ENCODE measurements at places on chromosomes 6 and 20.

- DNase-seq: no peak
These were observed 466.3 kb downstream of the CD83 start for GRCh38 chr6:14583826-14584225.

GRCh38 chr20:59322585-59323454, 22.4 kb downstream of the EDN3 start:
- no peak for DNase-seq

DNA sequence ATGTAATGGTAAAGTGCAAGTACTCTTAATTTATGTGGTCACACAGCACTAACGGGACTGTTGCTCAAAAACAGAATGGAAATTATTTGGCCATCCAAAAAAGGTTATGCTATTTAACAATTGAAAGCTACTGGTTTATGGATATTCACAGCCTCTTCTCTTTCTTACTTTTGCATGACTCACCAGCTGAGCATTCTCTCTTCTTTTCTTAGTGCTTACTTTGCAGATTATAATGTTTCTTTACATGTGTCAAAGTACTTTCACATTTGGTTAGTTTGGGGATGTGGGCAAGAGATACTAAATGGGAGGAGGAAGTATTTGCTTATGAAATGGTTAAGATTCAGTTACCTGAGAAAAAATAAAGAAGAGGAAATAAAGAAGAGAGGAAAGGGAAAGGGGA, 610.5 kb downstream of the HTR1B start:
- no peak for DNase-seq

GRCh38 chr20:16434062-16434664, 139.1 kb downstream of the KIF16B start:
- peak; percentile 84 for DNase-seq

DNA sequence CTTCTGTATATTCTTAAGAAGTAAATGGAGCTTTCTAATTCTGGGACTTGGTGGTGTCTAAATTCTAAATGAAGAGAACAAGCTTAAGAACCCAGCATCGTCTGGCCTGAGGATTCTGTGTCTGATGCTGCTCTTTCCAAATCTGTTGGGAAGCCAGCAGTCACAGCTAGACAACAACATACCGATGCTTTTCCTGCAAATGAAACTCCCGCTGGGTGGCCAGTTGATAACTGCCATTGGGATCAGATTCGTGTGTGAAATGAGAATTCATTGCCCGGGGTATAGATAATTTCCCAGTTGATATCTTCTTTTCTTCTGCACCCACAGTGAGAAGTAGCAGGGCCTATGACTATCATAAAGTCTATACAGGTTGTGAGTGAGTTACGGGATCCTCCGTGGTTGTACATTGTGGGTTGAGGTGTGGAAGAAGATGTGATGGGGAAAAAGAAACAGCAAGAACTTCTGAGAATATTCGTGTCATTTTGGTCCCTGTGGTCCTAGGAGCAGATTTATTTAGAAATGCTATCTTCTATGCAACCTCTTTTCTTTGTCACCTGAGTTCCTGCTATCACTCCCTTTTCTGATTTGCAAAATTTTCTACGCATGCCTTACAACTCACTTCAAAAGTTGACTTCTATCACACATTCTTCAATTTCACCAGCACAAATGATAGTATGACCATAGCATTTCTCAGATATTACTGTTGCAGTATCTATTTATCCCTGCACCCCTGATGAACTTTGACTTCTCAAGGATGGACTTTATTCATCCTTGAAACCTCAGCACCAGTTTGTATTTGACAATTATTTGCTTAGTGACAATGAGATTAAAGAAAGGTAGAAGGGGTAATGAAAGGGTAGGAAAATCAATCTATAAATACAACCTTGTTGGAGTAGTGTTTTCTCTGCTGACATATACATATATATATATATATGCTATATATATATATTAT, 10.4 kb downstream of the NOX3 start:
- DNase-seq: no peak

DNA sequence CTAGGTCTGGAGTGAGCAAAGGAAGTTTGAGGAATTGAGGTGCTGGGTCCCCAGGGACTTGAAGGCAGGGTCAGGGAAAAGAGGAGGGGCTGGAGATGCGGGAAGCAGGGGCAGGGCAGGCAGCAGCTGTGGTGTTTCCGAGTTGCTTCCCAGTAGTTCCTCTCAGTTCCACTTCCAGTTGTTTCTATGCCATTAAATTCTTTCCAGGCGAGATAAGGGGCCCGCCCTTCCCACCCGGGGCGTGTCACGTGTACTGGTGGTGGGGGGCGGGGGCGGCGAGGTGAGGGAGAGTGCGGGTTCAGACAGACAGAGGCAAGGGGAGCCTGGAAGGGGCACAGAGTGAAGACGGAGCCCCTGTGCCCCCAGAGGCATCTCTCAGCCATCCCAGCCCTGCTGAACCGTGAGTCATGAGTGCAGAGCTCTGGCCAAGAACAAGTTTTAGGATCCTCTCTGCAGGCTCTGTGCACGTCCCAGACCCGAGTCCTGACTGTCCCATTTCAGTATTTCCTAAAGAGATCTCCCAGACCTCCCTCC, 977 bp downstream of the TNXB start:
- no peak for DNase-seq

- DNase-seq: no peak
These were observed 33.3 kb upstream of the PRSS16 start for GRCh38 chr6:27214126-27214601.

GRCh38 chr6:44653091-44653490, 265.6 kb downstream of the CDC5L start:
- no peak for DNase-seq

- DNase-seq: no peak
These were observed 143.7 kb downstream of the DLL1 start for GRCh38 chr6:170147056-170147787.

DNA sequence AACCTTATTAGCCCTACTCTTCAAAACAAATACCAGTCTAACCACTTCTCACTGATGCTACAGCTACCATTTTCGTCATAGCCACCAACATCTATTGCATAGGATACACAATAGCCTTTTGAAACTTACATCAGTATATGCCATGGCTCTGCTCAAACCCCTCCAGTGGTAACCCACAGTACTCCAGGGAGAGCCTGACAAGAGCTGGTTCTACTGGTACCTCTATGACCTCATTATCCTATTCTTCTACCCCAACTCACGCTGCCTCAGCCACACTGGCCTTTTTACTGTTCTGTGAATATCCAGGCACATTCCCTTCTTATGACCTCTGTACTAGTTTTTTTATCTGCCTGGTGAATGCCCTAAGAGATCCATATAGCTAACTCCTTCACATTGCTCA, 157.6 kb downstream of the ARHGAP18 start:
- DNase-seq: no peak

DNA sequence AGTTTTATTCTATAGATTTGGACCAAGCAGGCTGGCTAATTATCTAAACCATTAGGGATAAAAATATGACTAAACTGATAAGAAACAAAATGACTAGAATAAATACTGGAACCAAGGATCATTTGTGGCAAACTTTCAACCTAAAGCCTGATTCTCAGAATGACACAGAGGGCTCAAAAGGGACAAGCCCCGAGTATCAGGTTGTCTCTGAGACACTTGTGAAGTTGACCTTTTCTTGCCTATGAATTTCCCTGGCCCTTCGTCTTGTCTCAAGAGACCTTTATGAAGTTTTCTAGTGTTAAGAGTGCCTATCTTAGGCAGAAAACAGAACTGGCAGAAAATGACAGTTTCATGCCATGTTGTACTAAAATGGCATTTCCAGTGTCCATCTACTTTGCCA, 68.3 kb downstream of the IMPG1 start:
- DNase-seq: no peak

- DNase-seq: no peak
These were observed 3.7 kb upstream of the MAP3K5 start for GRCh38 chr6:136795996-136796395.

GRCh38 chr20:10978019-10978702, 304.4 kb upstream of the JAG1 start:
- DNase-seq: no peak

- no peak for DNase-seq
These were observed 11.6 kb upstream of the STX16 start for GRCh38 chr20:58639182-58640146.

DNA sequence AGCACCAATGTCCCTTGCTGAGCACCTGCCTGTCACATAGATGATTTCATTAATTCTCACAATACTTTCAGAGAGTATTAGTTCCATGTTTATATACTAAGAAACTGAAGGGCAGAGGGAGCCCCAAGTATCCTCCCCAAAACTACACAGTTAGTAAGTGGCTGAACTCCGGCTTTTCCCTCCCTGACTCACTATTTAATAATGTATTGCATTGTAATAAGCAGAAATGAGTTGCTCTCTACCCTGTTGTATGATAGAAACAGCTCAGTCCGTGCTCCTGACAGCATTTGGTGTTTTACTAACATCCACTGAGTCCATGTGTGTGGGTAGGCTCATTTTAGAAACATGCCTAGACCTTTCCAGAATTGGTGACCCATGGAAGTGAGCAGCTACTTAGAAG, 76.8 kb downstream of the OLIG3 start:
- DNase-seq: no peak

GRCh38 chr6:122669868-122670267, 59.7 kb downstream of the PKIB start:
- DNase-seq: no peak

Measured in H9 (cell line).